ENCODE measurements at places on chromosomes 2 and 18.
A peak's percentile ranks its signal among the peaks of the same experiment; 100 is the strongest.

- peak; percentile 74 for DNase-seq
These were observed 51.2 kb upstream of the ADAM23 start for GRCh38 chr2:206392118-206392517.

DNA sequence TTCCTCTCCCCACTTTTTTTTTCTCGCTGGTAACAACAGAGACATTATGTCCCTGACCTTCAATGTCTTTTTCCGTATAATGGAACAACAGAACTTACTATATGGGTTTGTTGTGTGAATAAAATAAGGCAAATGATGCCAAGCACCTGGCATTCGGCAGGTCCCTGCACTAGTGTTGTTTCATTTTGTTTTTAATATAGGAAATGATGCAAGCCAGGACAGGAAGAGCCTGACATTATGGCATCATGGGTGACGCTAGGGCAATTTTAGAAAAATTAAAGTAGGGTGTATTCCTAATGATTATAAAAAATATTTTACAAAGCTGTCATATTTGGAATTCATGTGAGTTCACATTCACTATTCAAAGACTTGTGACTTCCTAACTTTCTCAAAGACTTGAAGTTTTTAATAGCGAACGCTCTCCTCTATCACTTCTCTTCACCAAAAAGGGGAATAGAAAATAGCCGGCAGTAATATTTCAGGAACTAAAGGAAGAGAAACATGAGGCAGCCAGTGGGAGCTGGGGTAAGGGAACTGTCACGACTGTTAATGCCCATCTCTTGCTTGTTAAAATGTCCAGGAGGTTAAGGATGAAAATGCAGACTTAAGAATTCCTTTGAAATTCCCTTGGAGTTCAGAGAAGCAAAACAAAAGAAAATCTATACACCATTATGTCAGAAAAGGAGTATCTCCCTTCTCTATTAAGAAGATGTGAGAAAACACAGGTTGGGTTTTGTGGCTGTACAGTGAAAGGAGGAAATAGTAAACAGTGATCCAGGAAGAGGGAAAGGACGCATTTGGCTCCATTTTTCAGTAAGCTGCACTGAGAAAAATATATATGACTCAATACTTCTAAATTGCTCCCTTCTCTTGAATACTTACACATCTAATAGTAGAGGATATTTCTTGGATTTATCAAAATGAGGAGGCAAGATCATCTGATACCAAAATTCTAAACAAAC lies 60.2 kb downstream of the DPP4 start:
- DNase-seq = no peak

DNA sequence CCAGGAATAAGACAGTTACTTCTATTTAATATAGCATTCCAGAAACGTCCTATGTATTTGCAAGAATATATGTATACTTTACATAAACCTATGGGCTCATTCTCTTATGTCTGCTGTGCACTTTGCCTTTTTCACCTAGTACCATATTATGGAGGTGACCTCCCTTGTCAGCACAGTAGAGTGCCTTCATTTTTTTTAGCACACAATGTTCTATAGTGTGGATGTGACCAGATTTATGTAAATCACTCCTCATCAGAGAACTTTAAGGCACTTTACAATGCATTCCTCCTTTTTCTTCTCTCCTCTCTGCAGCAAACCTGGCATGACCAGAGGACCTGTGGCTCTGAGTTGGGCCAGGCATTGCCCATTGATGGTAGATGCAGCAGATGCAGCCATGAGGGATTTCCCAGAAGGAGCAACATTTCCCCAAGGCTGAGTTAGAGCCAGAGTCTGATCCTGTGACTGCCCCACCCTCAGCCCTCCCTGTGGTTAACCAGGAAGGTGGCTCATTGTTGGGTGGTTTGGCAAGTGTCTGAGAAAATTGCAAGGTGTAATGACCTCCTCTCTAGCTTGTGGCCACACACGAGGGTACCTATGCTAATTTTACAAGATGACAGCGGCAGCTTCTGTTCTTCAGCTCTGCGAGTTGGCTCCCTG lies 76.5 kb upstream of the DLX2 start:
- peak; percentile 8 for DNase-seq

GRCh38 chr18:63142594-63143225 lies 176.9 kb downstream of the BCL2 start:
- no peak for DNase-seq

GRCh38 chr2:43302961-43303494 lies 76.6 kb upstream of the ZFP36L2 start:
- no peak for DNase-seq

GRCh38 chr2:65813631-65814173 lies 381.3 kb upstream of the SPRED2 start:
- DNase-seq = no peak

DNA sequence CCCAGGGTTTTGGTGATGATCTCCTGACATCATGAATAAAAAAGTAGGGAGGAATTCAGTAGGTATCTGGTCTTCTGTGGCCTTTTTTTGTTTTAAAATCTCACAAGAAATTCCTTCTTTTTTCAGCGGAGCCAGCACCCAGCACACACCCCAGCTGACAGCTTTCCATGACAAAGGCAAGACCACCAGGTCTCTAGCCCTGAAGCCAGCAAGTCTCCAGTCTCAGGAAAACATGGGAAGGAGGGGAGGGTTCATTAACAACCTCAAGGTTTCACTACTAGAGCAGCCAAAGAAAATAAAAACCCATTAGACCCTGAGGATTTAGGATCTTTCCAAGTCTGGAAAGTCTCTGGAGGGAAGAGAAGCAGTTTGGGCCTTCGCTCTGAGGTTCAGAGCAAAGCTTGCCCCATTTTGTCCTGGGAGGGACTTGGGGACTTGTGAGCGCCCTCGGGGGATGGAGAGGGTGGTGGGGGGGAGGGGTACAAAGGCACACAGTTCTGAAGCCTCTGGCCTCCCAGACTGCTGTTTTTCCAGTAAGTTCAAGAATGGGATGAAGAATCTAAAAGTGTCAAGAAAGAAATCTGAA lies 9.0 kb downstream of the FOXI3 start:
- no peak for DNase-seq

DNA sequence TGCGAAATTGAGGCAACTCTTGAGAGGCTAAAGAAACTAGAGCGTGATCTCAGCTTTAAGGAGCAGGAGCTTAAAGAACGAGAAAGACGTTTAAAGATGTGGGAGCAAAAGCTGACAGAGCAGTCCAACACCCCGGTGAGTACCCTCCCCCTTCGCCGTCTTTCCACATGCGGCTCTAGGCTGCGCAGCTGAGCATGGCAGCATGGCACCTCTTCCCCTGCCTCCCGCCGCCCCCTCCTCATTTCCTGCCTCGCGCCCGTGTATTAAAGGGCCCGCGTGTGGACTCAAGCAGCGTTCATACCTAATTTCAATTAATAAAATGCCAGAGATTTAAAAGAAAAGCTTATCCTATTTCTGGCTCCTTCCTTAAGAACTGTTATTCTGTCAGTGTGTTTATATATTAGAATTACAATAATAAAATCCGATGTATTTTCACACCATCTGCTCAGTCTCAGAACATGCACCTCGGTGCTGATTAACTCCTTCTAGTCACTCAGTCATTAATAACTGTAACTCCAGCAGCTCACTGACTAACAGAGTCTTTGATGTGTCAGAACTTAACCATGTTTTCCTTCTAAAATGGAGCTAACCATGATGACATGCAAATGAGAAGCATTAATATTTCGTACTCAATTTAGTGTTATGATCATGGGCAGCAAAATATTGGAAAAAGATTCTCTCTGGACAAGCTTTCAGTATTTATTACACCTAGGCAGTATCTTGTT lies 137.4 kb upstream of the CDCA7 start:
- DNase-seq = peak; percentile 11
